ENCODE measurements at places on chromosomes 6 and 20. TPM values are rescaled to one million over a fixed set of nuclear protein-coding genes. Genes with fewer than 3 reads are reported as not detected.

Gene FILIP1
- 2.0 TPM for total RNA-seq

DNA sequence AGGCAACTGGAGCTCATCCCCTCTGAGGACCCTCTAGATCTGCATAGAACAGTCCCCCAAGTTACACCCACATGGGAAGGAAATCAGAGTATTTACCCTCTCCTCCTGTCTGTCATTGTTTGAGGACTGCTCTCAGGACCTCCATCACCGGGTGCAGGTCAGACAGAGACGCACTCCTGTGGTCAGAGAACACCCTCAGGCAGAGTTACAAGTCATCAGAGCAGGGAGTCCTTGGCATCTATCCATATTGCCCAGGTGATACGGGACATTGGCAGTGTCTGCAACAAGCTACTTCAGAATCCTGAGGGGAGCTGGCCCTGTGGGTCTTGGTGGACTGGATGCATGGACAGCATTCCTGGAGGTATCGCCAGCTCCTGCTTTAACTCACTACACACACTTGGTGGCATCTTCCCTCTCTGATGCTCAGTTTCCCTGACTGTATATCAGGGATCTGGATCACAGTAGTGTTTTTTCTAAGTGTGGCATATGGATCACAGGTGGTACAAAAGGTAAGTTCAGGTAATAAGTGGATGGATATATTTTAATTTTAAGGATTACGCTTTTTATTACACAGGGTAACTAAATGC is 15.1 kb upstream of the ISM1 start:
- no peak for DNase-seq

DNA sequence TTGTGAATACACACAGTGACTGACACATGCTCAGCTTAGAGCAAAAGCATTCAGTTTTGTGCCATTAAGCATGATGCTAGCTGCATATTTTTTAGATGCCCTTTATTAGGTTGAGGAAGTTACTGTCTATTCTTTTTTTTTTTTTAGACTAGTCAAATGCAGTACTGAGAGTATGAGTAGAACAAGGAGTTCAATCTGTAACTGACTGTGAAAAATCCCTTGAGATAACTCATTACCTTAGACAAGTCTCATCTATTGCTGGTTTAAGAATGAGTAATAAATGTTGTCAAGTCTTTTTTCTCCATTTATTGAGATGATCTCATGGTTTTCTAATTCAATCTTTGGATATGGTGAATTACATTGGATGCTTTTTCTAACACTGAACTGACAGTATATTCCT is 23.2 kb downstream of the AHI1 start:
- no peak for DNase-seq

DNA sequence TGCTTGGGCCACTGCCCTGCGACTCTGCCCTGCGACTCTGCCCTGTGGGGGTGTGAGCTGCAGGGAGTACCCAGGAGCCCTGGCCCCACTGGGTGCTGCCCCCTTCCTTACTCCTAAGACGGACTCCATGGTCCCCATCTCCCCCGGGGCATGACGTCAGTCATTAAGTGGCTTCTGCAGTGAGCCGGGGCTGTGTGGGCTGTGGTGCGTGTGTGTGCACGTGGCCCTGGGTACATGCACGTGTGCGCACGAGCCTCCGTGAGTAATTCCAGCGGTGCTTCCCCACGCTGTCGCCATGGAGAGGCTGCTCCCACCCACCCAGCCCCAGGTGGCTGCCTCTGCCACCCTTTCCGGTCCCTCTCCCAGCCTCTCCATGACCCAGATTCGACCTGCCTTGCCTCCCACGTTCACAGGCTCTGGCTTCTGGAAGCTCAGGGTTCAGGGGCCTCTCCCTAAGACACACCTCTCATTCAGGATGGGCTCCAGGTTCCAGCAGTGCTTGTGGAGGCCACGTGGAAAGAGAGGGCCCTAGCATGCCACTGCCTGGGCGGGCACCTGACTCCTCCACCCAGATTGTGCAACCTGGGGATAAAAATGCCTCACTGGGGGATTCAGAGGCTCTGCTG is 88.3 kb downstream of the DLGAP4 start:
- DNase-seq, result no peak

DNA sequence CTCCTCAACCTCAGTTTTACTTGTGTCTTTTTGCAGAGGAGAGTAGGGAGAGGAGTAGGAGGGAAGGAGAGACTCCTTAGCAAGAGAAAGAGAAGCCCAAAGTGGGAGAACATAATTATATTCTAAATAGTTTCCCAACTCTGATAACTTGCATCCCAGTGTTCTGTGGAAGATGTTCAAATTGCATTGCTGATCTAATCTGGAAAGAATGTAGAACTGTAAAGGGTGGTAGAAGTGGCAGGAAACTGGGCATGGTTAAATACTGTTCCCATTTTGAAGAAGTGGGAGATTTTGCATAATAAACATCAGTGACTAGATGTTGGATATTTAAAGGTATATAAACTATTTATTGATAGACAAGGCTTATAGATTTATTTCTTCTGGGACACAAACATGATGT is 42.6 kb upstream of the HMGN3 start:
- peak; percentile 14 for DNase-seq

- DNase-seq, result no peak
These were observed 5.5 kb downstream of the SEC23B start for GRCh38 chr20:18513208-18513607.

DNA sequence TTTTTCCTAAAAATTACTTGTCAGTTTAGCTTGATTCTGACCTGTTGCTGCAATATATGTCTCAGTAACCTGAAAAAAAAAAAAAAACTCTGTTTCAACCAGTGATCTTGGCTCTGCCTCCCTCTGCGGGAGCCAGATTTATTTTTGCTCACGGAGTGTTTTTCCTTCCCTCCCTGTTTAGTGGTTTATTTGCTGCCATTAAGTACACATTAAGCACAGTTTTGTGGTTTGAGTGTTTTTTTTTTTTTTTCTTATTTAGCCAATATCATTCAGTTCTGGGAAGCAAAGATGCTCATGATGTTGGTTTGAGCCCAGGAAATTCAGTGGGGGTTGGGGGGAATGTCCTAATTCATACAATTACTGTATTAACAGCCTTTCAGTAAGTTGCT is 110.1 kb upstream of the GPR6 start:
- DNase-seq, result peak; percentile 17

Gene SLC17A9
- total RNA-seq, result 12.4 TPM

- DNase-seq, result no peak
These were observed 57.7 kb downstream of the FAM229B start for GRCh38 chr6:112145080-112145573.

Gene MACROD2
- 2.4 TPM for total RNA-seq

- peak; percentile 39 for DNase-seq
These were observed 91.9 kb downstream of the FAM217A start for GRCh38 chr6:3987053-3987452.

GRCh38 chr20:59158673-59159072 is 4.9 kb upstream of the ZNF831 start:
- no peak for DNase-seq

GRCh38 chr20:31966991-31967655 is 828 bp upstream of the XKR7 start:
- DNase-seq, result no peak

- peak; percentile 80 for DNase-seq
These were observed 81.3 kb downstream of the MOXD1 start for GRCh38 chr6:132320007-132320406.

- DNase-seq, result peak; percentile 95
These were observed 102.1 kb downstream of the CEBPB start for GRCh38 chr20:50292591-50293283.

GRCh38 chr6:139330306-139330705 is 38.5 kb upstream of the TXLNB start:
- no peak for DNase-seq

DNA sequence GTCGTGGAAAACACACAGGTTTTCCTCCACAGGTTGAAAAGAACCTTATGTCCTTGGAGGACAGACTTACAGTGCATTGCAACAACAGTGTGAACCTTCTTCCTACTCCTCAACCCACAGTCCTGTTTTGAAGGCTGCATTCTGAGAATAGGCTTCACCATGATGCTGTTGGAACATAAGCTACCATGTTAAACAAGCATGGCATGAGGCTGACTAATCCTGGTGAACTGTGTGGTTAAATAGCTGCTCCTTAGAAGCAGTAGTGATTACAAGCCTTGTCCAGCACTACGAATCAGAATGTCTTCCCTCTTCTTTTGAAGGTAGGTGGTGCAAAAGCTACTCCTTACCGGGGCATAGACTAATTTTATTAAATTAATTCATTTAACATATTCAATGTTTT is 368.5 kb upstream of the EPHA7 start:
- peak; percentile 32 for DNase-seq

- no peak for DNase-seq
These were observed 4.1 kb upstream of the MYT1 start for GRCh38 chr20:64160118-64160517.

DNA sequence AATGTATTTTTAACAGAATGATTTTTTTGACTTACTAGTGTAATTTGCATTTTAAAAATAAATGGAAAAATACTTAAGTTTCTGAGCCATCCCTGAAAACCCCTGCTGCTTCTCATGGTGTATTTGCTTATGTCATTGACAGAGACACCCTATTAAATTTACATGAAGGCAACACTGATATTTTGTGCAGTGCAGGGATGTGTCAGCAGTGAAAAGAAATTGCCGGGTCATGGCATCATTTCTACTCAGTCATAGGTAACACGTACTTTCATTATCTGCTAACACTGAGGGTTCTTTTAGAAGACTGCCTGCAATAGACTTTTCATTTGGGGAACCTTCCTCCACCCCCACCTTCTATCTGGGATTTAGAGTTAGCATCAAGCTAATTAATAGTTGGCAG is 136.7 kb upstream of the RNF217 start:
- no peak for DNase-seq

DNA sequence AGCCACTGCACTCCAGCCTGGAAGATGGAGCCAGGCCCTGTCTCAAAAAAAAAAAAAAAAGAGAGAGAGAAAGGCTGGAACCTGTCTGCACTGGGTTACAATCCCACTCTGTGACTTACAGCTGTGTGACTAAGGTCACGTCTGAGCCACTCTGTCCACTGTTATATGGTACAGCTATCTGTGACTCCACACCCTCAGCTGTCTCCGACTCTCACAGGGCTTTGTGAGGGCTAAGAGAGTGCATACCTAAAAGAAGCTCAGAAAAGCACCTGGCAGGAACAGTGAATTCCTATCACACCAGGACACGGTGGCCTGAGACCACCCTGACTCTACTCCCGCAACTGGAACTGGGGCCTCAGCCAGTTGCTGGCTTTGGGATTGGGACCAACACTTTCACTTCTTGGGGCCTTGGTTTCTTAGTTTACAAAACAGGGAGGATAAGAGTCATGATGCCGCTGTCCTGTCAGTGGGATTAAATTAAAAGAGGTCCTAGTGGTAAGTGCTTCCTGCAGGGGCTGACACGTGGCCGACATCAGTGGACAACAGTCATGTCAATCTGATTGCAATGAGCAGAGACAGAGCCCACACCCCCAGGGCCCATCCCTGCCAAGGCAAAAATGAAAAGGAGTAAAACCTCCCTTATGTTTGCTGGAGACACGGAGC is 5.7 kb upstream of the CD93 start:
- DNase-seq, result no peak

Gene RHAG
- total RNA-seq, result not detected

- no peak for DNase-seq
These were observed 669.5 kb upstream of the MARCKS start for GRCh38 chr6:113187661-113188060.

DNA sequence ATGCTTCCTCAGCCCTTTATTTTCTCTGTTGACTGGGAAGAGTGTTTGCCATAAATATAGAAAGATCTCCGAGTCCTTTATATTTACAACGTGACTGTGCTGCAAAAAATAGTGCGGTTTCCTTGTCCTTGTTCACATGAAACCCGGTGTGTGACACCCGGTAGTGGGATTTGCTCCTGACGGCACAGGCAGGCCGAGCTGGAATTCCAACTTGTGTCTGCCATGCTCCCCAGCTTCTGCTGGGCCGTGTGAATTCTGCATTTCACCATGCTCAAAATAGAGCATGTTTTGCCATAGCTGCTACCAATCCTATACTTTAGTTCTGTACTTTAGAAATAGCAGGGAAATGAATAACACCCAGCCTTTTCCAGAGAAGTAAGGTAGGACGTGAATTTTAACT is 60.3 kb upstream of the PDE10A start:
- no peak for DNase-seq

DNA sequence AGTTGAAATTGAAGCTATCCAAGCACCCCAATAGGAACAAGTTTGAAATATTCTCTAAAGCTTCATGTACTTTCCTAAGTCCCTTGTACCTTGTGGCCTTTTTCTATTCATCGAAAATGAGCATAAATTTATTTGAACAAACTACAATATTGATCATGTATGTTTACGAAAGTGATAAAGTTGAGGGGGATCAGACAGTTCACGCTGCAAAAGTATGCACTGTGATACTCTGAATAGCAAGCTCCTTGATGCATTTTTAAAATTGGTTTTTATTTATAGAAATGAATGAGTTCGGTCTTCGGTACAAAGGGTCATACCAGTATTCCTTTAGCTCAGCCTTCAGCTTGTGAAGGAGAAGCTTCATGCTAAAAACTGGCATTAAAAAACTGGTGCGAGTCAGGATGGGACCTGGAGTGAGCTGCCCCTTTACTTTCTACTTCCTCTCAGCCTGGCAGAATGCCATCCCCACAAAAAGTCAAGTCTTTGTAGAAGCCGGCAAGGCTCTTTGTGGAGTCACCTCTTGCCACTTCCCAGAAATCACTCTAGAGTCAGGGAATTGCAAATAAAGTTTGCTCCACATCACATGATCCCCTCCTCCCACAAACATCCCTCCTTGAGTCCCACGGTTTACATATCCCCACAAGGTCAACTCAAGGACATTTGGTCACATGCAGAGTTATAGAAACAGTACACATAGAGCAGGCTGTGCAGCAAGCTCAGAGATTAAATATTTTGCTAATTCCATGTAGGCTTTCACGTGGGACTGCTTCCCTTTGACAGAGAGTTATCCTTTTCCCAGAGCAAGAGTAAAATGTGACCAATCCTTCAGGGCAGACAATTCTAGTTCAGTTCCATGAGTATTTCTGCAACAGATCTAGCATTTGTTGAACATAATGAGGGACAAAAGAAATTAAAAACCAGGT is 34.6 kb upstream of the ADGRF1 start:
- DNase-seq, result no peak

- DNase-seq, result no peak
These were observed 859.3 kb upstream of the FLRT3 start for GRCh38 chr20:15196547-15197255.

DNA sequence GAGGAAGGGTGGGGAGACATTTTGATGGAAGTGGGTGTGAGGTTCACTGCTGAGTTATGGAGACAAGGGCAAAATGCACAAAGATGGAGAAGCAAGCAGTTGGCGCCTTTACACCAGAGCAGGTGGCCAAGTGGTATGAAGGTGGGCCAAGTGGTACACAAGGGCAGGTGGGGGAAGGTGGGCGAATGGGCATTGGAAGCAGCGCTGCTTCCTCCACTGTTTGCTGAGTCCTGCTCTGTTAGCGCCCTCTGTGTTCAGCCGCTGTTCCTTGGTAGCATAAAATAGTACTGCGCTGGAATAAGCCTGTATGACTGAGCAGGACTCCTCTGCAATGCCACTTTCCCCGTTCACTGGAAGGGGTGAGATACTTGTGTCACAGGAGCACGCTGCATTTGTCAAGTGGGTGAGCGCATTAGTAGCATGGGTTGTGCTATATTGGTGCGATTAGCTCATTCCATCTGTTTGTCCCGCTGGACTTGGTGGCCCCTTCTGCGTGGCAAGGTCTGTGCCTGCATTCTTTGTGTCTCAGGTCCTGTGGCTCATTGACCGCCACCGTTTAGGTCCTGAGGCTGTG is 116.4 kb downstream of the TOX2 start:
- DNase-seq, result no peak

Gene HCK
- 0.53 TPM for total RNA-seq

GRCh38 chr20:479487-479886 is 17.2 kb upstream of the TBC1D20 start:
- no peak for DNase-seq

Gene PLCB4
- 38.9 TPM for total RNA-seq

Data from astrocyte (in vitro differentiated cells and primary cell).